ENCODE measurements at places on chromosomes 5 and 9. TPM values are rescaled to one million over a fixed set of nuclear protein-coding genes. Genes with fewer than 3 reads are reported as not detected.

The MARCHF3 gene
- 99.6 TPM for total RNA-seq

The TUSC1 gene
- total RNA-seq, result 7.6 TPM

The TMEM171 gene
- total RNA-seq, result 1.4 TPM

The ANKRD55 gene
- total RNA-seq, result 3.7 TPM

The PLAC8L1 gene
- not detected for total RNA-seq

The PKD2L2 gene
- not detected for total RNA-seq

The SLC34A3 gene
- total RNA-seq, result not detected

The AQP3 gene
- 0.25 TPM for total RNA-seq

The LCN10 gene
- total RNA-seq, result 0.13 TPM

The GDA gene
- total RNA-seq, result not detected

The C9orf50 gene
- total RNA-seq, result not detected

The SUB1 gene
- 74.2 TPM for total RNA-seq

The FBXL7 gene
- total RNA-seq, result 28.2 TPM

The COL15A1 gene
- 2.8 TPM for total RNA-seq

The POLR1E gene
- total RNA-seq, result 12.2 TPM

The IFNA1 gene
- not detected for total RNA-seq

Data from dermis microvascular lymphatic vessel endothelial cell (primary cell).